ENCODE measurements at places on chromosomes 4 and X.
A peak's percentile ranks its signal among the peaks of the same experiment; 100 is the strongest.

DNA sequence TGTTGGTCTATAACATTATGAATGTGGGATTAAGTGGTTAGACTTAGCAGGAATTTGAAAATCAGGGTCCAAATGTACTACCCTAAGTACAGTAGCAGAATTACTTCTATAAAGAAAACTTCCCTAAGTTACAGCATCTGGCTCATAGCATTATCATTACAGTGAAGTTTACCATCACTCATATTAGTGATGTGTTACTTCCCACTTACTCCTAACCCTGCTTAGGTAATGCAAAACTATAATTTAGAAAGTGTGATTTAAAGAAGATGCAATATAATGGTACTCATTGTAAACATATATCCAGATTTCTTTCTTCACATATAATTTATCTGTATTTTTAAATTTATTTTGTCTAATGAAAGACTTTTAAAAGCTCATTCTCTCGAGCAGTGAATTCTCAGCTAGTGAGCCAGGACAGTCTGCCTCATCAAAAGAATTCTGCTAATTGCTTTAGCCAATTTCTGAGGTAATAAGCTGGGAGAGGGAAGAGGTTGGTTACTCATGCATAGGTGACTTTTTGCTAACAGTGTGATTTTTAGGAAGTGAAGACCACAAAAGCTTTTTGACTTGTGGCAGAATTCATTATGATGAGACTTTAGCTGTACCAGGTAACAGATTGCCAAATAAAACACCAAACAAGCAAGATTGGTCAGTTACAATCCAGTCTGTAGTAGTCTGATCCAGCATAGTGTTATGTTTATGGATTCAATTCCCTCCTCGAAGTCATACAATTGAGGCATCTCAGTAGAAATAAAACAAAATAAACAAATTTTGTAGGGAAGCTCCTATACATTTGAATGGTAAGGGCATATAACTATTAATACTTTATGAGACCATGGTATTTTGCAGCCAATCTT is 21.0 kb downstream of the PLS3 start:
- no peak for DNase-seq

- DNase-seq = no peak
These were observed 68.2 kb downstream of the GPC3 start for GRCh38 chrX:133916984-133917722.

- DNase-seq = no peak
These were observed 73.3 kb upstream of the LRPAP1 start for GRCh38 chr4:3605491-3605890.

DNA sequence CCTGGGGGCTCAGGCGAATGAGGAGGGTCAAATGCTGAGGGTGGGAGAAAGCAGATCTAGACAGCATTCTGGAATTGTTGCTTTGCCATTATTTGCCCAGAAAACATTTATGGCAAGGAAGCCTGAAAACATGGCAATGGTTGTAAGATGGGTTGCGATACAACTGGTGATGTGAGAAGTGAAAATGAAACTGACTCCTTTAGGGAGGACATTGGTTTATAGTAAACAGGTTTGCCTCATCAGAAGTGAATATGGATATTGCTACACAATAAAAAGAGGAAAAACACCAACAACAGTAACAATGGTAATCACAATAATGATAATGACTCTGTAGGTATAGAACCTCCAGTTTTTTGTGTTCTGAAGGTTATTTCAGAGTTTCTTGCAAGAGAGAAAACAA is 107.0 kb upstream of the TBC1D9 start:
- DNase-seq = no peak

DNA sequence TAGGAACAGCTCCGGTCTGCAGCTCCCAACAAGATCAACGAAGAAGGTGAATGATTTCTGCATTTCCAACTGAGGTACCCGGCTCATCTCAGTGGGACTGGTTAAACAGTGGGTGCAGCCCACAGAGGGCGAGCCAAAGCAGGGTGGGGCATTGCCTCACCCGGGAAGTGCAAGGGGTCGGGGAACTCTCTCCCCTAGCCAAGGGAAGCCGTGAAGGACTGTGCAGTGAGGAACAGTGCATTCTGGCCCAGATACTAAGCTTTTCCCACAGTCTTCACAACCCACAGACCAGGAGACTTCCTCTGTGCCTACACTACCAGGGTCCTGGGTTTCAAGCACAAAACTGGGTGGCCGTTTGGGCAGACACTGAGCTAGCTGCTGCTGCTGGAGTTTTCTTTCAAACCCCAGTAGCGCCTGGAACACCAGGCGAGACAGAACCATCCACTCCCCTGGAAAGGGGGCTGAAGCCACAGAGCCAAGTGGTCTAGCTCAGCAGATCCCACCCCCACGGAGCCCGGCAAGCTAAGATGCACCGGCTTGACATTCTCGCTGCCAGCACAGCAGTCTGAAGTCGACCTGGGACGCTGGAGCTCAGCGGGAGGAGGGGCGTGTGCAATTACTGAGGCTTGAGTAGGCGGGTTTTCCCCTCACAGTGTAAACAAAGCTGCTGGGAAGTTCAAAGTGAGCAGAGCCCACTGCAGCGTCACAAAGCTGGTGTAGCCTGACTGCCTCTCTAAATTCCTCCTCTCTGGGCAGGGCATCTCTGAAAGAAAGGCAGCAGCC is 84.6 kb downstream of the THOC2 start:
- DNase-seq = no peak

- DNase-seq = no peak
These were observed 77.1 kb upstream of the ATOH1 start for GRCh38 chr4:93751411-93751810.

DNA sequence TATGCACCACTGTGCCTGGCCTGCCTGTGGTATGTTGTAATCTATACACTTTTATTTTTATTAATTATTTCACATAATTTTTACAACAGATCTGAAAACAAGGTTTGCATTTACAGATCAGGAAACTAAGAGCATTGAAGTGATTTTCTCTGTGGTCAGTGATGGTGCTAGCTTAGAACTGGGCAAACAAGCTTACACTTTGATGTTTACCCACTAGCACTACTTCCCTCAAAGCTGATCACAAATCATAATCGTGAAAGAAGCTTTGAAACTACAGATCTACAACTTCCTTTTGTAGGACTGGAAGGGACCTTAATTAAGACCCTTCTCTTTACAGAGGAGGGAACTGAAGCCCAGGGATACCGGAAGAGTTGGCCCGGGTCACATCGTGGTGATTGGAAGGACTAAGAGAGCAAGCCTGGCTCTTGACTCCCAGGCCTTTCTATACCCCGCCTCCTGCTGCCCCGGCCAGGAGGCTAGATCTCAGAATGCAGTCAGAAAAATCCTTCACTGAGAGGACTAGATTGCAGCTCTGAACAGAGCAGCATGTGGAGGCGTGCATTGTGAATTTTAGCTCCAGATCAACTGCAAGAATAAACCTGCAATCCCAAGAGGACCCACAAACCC is 93.7 kb upstream of the ZNF827 start:
- no peak for DNase-seq

DNA sequence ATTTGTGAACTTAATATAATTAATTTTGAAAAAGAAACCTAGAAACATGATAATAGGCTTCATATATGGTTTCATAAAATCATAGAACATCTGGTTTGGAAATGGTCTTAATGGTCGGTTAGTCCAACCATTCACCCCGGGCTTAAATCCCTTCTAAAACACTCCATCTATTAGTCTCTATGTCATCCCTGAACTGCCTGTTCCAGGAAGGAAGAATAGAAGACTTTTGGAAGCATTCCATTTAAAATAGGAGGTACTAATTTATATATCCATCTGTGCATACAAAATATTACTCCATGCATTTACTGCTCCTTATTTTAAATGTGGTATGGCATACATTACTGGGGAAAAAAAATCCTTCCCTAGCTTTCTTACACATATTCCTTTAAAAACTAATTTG is 262.2 kb upstream of the DDX53 start:
- DNase-seq = no peak

GRCh38 chr4:16122784-16123183 is 39.0 kb upstream of the PROM1 start:
- no peak for DNase-seq

DNA sequence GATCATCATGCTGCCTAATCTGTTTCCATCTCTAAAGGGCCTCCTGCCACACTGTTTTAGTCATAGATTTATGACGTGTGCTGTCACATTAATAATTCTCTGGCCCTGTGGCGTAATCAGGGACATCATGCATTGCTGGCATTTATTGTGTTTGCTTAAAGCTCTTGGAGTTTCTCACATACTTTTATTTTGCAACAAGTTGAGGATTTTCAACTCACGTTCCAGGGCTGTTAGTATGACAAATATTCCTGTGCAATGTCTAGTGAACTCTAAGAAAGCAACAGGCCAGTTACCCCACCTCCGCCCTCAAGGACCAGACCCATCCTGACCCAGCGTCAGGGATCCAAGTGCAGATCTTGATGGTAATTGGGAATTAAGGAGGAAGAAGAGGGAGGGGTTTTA is 7.8 kb upstream of the PIGA start:
- no peak for DNase-seq

GRCh38 chr4:142850478-142850877 is 4.4 kb upstream of the INPP4B start:
- DNase-seq = no peak

GRCh38 chr4:47907089-47907646 is 7.2 kb downstream of the NFXL1 start:
- no peak for DNase-seq

- DNase-seq = no peak
These were observed 17.9 kb upstream of the YTHDC1 start for GRCh38 chr4:68367835-68368234.

DNA sequence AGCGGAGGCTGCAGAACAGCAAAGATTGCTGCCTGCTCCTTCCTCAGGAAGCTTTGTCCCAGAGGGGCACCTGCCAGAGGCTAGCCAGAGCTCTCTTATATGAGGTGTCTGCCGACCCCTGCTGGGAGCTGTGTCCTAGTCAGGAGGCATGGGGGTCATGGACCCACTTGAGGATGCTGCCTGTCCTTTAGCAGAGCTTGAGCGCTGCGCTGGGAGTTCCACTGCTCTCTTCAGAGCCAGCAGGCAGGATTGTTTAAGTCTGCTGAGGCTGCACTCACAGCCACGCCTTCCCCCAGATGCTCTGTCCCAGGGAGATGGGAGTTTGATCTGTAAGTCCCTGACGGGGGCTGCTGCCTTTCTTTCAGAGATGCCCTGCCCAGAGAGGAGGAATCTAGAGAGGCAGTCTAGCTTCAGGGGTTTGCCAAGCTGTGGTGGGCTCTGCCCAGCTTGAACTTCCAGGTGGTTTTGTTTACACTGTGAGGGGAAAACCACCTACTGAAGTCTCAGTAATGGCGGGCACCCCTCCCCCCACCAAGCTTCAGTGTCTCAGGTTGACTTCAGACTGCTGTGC is 10.9 kb downstream of the DCK start:
- no peak for DNase-seq

DNA sequence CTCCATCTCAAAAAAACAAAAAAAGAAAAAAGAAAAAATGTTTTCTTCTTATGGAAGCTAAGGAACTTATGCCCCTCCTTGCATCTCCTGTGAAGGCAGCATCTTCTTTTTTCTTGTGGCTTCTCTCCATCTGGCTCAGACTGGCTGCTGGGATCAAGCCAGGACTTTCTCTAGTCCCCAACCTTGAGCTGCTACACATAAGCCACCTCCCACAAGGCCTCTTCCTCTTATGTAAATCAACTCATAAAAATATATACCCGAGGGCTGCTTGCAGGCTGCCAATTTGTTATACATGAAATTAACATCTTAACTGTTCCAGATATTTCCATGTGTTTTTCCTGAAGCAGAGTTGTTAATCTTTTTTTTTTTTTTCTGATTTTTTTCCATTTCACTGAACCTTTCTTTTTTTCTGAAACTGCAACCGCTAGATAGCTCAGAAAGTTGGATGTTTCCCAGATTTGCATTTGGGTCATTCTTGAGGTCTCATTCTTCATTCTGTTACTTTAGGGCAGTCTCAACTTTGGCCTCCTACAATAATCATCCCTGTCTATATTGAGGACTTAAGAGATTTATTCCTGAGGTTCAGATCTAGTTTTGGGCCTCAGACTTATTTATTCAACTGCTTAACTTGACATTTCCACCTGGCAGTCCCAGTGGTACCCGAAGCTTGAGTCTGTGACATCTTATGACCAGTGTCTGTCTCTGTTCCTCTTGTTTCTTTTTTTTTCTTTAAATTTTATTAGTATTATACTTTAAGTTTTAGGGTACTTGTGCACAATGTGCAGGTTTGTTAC is 10.3 kb downstream of the SNX25 start:
- peak; percentile 76 for DNase-seq

DNA sequence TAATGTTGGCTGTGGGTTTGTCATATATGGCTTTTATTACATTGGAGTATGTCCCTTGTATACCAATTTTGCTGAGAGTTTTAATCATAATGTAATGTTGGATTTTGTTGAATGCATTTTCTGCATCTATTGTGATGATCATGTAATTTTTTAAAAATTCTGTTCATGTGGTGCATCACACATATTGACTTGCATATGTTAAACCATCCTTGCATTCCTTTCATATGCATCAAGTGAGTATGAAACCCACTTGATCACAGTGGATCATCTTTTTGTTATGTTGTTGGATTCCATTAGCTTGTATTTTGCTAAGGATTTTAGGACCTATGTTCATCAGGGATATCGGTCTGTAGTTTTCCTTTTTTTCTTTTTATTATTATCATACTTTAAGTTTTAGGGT is 12.1 kb downstream of the HEPH start:
- DNase-seq = no peak

- DNase-seq = no peak
These were observed 15.1 kb upstream of the PRSS12 start for GRCh38 chr4:118367872-118368271.

DNA sequence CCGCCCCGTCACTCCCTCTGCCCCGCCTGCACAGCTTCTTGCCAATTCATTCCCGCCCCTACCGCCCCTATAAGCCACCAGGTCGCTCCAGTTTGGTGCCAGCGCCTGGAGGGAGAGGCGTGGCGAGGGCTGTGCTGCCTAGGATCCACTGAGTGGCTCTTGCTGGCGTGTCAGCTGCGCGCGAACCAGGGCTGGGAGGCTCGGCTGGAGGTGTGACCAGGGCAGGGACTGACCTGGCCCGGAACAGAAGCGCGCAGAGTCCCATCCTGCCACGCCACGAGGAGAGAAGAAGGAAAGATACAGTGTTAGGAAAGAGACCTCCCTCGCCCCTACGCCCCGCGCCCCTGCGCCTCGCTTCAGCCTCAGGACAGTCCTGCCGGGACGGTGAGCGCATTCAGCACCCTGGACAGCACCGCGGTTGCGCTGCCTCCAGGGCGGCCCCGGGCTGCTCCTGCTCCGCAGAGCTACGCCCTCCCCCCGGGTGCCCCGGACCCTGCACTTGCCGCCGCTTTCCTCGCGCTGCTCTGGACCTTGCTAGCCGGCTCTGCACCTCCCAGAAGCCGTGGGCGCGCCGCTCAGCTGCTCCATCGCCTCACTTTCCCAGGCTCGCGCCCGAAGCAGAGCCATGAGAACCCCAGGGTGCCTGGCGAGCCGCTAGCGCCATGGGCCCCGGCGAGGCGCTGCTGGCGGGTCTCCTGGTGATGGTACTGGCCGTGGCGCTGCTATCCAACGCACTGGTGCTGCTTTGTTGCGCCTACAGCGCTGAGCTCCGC is at the start of gene GPR78:
Gene GPR78, plus strand, starts transcription at position 72 of the 773 bp plus-strand sequence. Its CDS starts 591 bp downstream, at position 663.
- peak; percentile 18 for DNase-seq

DNA sequence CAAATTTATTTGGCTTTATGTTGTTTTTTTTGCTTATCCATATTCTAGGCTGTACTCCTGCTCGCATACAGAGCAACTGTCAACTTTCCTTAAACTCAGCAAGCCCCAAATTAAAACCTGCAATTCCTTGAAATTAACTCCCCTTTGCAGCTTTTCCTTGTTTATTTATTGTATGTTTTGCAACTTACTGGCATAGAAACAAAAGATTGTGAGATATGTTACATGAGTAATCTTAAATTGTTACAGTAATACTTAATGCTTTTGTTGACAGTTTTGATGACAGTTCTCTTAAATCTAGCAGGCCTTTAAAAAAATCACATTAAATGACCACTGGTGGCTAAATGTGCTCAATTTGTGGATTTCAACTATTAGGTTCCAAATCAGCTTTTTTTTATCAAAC is 4.5 kb downstream of the DDX3X start:
- no peak for DNase-seq

Measured in NCI-H1048 (cell line).